ENCODE measurements at places on chromosomes 3 and 15.

- no peak for DNase-seq
Measured at GRCh38 chr3:29642393-29643033, 361.6 kb downstream of the RBMS3 start.

DNA sequence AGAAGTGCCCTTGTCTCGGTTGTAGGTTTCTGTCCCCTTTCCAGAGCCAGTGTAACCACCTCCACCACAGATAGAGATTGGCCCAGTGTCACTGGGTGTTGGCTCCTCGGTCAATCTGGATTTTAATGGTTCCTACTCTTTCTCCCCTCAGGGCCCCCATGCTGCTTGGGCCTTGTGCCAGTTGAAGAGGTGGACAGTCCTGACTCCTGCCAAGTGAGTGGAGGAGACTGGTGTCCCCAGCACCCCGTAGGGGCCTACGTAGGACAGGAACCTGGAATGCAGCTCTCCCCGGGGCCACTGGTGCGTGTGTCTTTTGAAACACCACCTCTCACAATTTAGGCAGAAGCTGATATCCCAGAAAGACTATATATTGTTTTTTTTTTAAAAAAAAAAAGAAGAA lies 75.2 kb downstream of the BOC start:
- no peak for DNase-seq

DNA sequence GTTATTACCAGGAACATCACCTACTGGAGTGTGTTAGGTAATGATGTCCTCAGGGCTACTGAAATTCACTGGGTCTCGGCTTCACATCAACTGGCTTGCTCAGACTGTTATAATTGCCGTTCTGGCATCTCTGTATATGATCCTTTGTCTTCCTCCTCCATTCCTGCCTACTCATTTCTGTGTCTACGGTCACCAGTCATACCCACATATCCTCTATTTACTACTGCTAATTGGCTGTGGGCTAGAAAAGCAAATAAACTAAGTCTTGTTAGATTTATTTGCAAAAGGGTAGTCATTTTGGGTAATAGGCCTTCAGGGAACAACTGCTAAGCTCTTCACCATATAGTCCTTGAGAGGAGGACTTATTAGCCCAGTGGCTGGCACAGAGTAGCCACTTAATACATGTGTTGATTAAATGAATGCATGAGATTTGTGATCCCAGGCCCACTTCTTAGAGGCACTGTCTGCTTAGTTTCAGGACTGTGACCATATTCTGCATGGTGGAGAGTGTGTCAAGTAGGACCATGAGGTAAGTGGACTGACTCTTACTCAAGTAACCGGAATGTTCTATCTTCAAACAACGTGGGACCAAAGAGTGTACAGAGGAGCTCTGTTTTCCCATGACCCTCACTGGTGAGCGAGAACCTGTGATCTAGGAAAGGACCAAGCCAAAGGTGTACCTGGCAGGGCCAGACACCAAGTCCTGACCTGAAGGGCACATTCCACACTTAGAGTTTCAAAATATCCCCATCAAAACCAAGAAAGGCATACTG lies 13.2 kb downstream of the ZDHHC3 start:
- DNase-seq = no peak

DNA sequence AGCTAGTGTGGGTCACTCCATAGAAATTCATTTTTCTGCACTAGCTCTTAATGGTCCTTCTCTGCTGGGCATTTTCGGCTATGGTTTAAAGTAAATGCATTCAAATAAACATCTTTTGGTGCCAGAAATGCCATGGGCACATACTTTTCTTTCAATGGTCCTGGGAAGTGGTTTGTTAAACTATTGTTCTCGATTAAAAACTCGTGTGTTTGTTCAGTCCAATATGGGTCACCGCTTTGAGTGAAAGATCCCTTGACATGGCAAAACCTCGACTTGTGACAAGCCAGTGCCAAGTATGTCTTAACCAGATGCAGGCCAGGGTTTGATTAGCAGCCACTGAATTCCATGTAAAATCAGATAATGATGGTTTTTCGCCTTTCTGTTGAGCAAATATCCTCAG lies 331.9 kb upstream of the WNT5A start:
- DNase-seq = no peak

Data from neuronal stem cell (in vitro differentiated cells).